Effector memory CD4-positive, alpha-beta T cell (primary cell): ENCODE measurements at places on chromosomes 4 and X.

- no peak for DNase-seq
Observed at GRCh38 chr4:3387154-3387942, 54.4 kb upstream of the HGFAC start.

- DNase-seq = no peak
Observed at GRCh38 chr4:156906325-156906724, 65.3 kb downstream of the PDGFC start.

GRCh38 chrX:148530464-148531077, 30.2 kb downstream of the AFF2 start:
- DNase-seq = no peak

DNA sequence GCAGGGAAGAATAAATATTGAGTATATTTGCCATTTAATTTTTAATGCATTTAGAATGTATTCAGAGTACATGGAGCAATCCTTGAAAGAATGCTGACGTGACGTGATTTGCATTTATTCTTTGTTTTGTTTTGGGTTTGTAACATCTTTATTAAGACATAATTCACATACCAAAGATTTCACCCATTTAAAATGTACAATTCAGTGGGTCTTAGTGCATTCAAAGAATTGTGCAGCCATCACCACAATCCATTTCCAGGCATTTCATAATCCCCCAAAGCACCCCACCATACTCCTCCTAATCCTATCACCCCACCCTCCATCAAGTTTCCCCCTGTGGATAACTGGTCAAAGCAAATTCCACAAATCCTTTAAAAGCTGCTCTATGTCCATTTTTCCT, 87.4 kb downstream of the FAM9B start:
- no peak for DNase-seq

GRCh38 chr4:172957216-172957615, 211.4 kb upstream of the GALNT7 start:
- no peak for DNase-seq

- no peak for DNase-seq
Observed at GRCh38 chr4:60780874-60781273, 419.3 kb upstream of the ADGRL3 start.

- no peak for DNase-seq
Observed at GRCh38 chrX:115268421-115268820, 21.1 kb upstream of the LUZP4 start.

DNA sequence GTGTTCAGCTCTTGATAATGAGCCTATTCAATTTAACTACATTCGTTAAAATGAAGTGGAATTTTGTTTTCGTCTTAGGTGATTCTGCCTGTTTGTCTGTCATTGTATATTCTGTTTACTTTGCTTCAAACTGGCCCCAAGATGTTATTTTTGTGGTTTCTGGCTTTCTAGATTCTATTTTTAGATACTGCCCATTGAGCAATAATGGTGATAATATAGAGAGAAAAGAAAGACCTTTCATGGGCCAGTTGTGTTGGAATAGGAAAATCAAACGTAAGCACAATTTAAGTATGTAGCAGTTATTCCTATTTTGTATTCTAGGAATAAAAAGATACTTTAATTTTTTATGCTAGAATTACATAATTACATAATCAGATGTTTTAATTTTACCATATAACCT, 4.0 kb downstream of the CDKN2AIP start:
- DNase-seq = no peak

GRCh38 chr4:11597506-11597905, 168.8 kb upstream of the HS3ST1 start:
- DNase-seq = no peak

DNA sequence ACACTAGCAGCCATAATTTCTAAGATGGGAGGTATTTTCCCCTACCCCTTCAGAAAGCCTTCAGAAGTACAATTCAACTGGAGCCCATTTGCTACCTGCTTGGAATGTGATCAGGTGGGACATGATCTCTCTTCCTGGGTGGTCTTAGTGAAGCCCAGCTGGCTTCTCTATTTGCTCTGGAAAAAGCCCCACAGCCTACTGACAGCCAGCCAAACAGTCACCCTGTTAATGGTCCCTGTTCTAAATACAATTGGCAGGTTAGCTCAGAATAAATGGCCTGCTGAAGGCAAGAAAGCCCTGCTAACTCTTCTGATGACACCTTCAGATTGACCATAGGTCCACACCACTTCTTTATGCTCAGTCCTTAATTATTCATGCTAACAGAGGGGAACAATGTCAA, 39.9 kb downstream of the HS6ST2 start:
- no peak for DNase-seq

- DNase-seq = no peak
Observed at GRCh38 chr4:114132830-114133229, 153.4 kb upstream of the ARSJ start.

DNA sequence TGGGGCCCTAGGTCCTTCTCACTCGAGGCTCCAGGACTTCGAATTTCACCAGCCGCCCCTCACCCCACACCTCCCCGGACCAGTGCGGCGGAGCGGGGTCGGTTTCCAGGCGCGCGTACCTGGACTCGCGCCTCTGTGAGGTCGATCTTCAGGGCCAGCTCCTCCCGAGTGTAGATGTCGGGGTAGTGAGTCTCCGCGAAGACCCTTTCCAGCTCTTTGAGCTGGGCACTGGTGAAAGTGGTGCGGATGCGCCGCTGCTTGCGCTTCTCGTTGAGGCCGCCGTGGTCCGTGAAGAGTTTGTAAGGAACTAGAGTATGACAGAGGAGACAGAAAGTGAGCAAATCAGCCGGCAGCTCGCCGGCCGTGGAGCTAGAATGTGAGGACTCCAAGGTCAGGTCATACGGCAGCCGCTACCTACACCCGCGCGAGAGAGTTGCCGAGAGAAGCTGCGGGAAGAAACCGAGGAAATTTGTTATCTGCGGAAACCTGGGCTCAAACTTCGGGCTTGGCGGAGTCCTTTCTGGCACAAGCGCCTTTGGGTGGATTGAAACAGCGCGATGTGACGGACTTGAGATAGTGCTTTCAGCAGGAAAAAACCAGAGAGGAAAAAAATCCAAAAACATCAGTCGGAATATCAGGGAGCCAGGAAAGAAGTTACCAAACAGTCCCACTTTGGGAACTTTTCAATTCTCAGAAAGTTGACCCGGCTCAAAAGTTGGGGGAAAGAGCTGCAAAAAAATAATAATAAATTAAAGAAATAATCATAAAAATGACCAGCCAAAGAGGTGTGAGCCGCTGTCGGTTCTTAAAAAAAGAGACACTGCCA, 1.1 kb downstream of the PHOX2B start:
- no peak for DNase-seq

- no peak for DNase-seq
Observed at GRCh38 chr4:3231471-3231870, 17.5 kb upstream of the MSANTD1 start.

DNA sequence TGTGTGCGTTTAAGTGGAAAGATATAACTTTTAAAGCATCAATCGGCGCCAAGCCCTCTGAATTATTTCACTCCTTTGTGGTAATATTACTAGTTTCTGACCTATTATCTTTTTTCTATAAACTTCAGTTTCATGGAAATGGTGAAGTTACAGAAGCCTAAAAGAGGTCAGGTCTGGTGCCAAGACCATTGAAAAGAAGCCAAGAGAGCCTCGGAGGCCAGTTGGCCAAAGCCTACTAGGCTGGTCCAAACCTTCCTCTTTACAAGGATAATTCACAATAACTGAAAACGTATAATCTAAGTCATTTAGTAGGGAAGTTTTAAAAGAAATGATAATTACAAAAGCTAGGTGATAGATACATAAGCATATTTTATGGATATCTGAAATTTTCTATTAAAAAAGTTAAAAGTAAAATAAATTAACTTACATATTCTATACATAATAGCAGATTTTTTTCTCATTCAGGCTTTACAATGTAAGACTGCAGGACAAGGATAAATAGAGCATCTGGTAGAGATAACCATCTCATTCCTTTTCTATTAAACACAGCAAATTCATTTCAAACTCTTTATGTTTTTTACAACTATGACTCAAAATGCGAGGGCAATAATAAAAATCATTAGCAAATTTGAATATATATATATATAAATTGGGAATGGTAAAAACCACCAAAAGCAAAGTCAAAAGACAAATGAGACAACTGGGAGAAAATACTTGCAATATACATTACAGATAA, 49.2 kb downstream of the WDFY3 start:
- no peak for DNase-seq

DNA sequence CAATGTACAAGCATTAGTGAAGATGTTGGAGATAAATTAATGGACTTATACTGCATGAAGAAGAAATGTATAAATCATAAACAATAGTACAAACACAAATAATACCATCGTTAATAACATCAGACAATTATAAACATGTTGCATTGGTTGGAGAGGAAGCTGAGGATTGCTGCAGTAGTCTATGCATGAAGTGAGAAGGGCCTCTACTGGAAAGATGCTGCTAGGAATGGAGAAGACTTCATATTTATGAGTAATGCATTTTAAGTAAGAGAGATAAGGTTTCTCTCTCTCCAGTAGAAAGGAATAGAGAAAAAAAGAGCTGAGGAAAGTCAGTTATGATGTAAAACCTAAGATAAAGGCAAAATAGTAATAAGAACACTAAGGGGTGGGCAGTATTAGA, 247.8 kb downstream of the GRID2 start:
- no peak for DNase-seq

GRCh38 chrX:14022019-14022418, 7.7 kb downstream of the GEMIN8 start:
- no peak for DNase-seq

DNA sequence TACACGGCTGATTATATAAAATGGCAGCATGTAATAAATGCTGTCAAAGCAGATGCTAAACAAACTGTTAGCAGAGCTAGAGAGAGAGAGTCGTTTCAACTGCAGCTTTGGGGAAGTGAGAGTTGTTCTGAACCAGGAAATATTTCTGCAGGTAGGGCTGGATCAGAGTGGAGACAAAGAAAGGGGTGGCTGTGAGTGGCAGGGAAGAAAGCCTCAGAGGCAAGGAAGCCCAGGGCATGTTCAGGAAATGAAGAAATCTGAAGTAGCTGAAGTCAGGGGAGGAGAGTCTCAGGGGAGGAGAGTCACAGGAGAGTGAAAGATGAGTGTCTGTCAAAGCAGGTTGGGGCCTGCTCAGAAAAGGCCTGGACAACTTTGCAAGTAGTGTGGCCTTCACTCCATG, 48.4 kb upstream of the RPS6KA3 start:
- no peak for DNase-seq

DNA sequence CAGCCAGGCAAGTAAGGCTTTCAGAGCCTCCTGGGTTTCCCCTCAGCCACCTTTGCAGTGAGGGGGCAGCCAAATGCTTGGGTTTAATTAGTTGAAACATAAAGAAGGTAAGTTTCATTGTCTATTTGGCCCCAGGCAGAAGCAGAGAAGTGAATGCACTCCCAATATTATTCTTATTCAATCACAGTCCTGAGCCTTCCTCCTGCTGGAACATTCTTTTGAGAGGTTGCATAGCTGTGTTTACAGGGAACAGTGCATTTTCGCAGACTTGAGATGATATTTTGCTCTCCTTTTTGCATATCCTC, 13.9 kb downstream of the SLC2A9 start:
- no peak for DNase-seq

GRCh38 chr4:177242651-177243286, 66.9 kb upstream of the NEIL3 start:
- DNase-seq = no peak
